ENCODE measurements at places on chromosomes 5 and 9.

DNA sequence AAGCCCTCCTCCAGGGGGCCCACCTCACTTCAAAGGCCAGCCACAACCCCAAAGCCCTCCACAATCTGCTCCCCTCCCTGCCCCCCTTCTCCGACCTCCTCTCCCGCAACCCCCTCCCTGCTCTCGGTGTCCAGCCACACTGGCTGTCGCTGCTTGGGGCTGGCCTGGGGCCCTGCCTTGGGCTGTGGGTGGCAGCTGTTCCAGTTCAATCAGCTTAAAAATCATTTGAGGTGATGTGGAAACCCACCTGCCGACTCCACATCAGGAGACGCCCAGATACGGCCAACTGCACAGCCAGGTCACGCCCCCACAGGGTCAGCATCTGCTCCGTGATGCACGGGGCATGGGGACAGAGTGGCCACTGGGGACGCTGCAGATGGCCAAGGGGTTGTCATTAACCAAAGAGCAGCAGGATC is 107.0 kb upstream of the MVB12B start:
- no peak for DNase-seq

GRCh38 chr5:176416965-176417364 is 626 bp upstream of the CLTB start:
- no peak for DNase-seq

- peak; percentile 52 for DNase-seq
These were observed 248.1 kb downstream of the CETN3 start for GRCh38 chr5:90161414-90161813.

DNA sequence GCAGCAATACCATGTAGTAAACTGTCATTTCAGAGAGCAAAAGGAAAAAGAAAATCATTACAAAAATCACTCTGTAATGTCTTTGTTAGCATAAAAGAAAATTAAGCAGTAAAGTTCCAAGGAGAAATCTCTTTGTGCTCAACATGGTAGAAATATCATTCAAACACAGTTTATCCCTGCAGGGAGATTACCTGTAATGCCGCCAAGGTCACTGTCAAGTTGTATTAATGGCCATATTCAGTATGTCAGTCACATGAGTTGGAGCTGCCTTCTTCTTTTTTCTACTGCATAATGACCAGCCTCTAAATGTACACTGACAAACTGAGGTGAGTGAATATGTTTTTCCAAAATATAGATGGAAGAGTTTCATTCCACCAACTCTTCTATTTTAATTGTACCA is 36.5 kb downstream of the MEF2C start:
- DNase-seq, result no peak
